CD8-positive, alpha-beta T cell (primary cell): ENCODE measurements at places on chromosomes 2 and 18.

DNA sequence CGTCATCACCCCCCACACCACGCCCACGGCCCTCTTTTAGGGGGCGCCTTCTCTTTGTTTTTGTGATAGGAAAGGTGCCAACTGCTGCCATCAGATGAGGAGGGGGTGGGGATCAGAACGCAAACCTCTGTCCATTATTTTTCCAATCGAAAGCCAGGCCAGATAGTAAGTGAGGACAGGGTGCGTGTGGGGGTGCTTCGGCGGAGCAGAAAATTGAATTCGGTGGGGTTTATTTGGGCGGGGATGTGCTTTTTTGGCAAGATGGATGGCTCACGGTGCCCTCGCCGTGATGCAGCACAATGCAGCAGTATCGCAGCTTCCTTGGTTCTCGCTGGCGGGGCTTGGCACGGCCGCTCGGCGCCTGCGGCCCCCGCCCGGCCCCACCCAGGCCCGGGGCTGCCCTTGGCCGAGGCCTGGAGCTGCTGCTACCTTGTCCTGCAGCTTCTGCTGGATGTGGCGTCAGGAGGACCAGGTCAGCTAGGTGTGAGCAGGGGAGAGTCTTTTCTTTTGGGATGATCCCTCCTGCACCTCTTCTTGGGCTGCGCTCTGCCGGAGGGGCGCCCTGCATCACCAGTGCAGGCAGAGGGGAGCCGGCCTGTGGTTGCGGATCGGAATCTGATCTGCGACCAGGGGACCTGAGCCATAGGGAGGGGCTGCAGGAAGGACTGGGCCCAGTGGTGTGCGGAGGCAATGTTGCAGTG lies 1.3 kb downstream of the SPTBN1 start:
- DNase-seq = no peak

GRCh38 chr2:241935314-241935713 lies 65.8 kb downstream of the RTP5 start:
- DNase-seq = no peak

DNA sequence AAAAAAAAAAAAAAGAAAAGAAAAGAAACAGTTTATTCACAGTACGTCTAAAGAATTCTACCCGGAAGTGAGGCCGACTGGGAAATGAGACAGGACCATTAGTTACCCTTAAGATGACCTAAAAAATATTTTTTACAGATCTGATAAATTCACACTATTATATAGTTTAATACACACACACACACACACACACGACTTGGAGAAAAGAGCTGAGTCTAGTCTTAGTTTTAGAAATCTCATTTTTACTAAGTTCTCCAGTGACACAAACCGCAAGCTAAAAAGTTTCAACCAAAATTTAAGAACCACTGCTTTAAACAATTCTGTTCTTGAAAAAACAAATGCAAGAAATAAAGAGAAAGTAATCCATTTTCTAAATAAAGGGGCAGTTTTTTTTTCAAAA lies 27.1 kb downstream of the ST3GAL5 start:
- DNase-seq = no peak

DNA sequence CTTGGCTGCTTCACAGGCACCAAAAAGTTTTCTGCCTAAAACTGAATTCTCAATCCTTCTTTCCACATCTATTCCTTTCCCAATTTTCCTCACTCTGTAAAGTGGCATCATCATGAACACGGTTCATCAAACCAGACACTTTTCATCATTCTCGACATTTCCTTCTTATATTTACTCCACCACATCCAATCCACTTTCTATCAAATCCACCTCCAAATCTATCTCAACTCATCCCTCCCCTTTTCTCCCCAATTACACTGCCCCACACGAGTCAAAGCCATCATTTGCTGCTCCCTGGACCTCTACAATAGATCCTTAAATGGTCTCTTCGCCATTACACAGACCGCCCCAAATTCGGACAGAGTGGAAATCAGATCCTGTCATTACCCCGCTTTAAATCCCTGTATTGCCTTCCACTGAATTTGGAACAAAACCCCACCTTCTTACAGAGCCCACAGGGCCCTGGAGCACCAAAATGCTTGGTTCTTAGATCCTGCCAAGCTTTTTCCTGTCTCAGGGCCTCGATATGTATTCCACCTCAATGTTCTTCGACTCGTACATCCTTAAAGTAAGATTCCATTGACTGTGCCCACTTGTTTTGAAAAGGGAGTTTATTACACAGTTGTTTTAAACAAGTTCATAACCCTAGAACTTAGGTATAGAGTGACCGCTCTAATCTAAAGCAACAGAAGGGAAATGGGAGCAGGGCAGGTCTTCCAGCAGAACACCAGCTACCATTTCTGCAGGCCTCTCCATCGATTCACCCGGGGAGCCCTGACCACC lies 856 bp downstream of the ACAA2 start:
- DNase-seq = no peak

GRCh38 chr2:46174345-46175170 lies 122.6 kb upstream of the EPAS1 start:
- DNase-seq = no peak

GRCh38 chr2:178197791-178198190 lies 3.5 kb downstream of the OSBPL6 start:
- DNase-seq = no peak
